IMR-90 (cell line): ENCODE measurements at places on chromosomes 6 and 20. TPM values are rescaled to one million over a fixed set of nuclear protein-coding genes. Genes with fewer than 3 reads are reported as not detected.

The MAPK13 gene
- total RNA-seq: 1.9 and 2.0 TPM in 2 replicates

The SAPCD1 gene
- not detected in 2 replicates for total RNA-seq

The HLA-DQA1 gene
- not detected in 2 replicates for total RNA-seq

The DYNLT2 gene
- 0.36 and 1.1 TPM in 2 replicates for total RNA-seq

The CRYBG1 gene
- total RNA-seq: 1.1 TPM in 2 replicates

The LRRN4 gene
- total RNA-seq: under 0.01 TPM in 2 replicates

The SEMG1 gene
- total RNA-seq: not detected in 2 replicates

The C4A gene
- total RNA-seq: 0.83 and 0.90 TPM in 2 replicates

The OXT gene
- not detected in 2 replicates for total RNA-seq
